ENCODE measurements at places on chromosomes 3 and 15.
A peak's percentile ranks its signal among the peaks of the same experiment; 100 is the strongest.

DNA sequence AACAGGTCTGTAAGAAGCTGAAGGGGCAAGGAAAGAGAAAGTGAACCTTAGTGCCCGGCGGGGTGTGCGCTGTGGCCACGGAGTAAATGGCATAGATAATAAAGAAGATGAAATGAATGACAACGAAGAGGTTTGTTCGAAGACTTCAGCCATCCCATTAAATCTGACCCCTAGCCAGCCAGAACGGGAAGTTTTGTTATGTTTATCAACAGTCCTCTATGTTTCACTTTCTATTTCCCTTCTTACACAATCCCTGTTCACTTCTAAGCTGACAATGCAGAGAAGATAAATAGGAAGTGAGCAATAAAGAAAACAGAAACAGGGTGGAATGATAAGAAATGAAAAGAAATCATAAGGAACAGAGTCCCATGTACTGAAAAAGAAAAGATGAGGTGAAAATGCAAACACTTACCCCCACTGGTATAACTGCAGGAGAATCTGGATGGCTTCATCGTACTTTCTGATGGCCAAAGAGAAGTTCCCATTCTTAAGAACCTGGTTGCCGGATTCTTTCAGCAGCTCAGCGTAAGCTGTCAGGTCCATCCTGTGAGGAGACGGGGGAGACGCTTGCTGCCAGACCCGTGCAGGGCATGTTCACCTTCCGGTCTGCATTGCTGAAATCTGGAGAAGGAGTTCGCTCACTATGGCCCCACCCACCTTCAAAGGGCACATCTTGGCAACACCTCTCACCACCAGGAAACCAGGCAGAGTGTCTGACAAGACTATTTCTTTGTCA is 36.8 kb downstream of the TRANK1 start:
- no peak for DNase-seq

GRCh38 chr3:127274200-127274760 is 13.6 kb downstream of the PRR20G start:
- DNase-seq: no peak

DNA sequence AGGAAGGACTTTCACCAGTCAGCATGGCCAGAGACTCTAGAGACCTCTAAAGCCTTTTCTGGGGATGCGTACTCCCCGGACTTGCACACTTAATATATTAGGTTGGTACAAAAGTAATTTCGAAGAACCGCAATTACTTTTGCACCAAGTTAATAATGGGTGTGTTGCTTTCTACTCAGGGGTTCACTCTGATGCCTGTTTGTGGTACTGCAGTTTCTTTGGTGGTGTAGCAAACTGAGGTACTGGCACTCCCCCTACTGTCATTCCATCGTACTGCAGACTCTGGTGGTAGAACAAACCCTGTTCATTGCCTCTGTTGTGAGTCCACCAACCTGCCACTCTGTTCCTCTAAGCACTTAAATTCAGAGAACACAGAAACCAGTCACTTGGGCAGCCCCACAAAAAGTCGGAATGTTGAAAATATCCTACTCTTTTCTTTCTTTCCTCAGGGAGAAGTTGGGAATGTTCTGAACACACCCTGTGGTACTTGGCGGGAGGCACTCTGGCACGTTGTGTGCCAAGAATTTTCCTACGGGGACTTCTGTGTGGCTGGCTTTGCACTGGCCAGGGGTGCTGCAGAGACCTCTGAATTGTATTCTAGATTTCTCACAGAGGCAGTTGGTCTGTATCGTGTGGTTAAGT is 46.3 kb downstream of the GABRG3 start:
- peak; percentile 9 for DNase-seq

- DNase-seq: no peak
These were observed 30.7 kb upstream of the CPEB1 start for GRCh38 chr15:82677720-82678323.

DNA sequence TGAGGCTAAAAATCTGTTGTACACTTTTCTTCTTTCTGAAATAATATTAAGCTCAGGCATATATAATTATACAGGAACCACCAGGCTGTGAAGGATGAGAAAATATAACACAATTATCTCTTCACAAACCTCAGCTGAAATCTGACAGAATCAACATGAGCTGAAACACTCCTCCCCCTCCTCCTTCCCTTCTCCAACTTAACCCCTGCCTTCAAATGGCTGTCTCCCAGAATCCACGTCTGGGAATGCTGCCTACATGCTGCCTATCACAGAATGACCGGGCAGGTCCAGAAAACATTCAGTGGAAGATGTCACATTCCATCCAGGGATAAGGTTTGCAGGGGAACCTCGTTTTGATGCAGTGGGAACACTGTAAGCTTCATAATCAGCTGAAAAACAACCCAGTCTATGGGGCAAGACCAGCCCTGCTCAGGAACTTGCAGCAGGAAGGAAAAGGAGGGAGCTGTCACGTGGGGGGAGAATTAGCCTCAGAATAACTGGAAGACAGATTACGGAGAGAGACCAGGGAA is 44.0 kb upstream of the SEMA6D start:
- no peak for DNase-seq

- no peak for DNase-seq
These were observed 18.5 kb upstream of the FBLN2 start for GRCh38 chr3:13530241-13531009.

- no peak for DNase-seq
These were observed 10.2 kb downstream of the MRPS22 start for GRCh38 chr3:139353920-139354556.

GRCh38 chr3:100063929-100064461 is 50.3 kb downstream of the FILIP1L start:
- DNase-seq: no peak

GRCh38 chr15:41655716-41656115 is 4.5 kb upstream of the MGA start:
- DNase-seq: no peak

- no peak for DNase-seq
These were observed 20.0 kb upstream of the SLC28A2 start for GRCh38 chr15:45231864-45232562.

GRCh38 chr3:150761831-150762661 is 923 bp downstream of the SIAH2 start:
- DNase-seq: peak; percentile 29

DNA sequence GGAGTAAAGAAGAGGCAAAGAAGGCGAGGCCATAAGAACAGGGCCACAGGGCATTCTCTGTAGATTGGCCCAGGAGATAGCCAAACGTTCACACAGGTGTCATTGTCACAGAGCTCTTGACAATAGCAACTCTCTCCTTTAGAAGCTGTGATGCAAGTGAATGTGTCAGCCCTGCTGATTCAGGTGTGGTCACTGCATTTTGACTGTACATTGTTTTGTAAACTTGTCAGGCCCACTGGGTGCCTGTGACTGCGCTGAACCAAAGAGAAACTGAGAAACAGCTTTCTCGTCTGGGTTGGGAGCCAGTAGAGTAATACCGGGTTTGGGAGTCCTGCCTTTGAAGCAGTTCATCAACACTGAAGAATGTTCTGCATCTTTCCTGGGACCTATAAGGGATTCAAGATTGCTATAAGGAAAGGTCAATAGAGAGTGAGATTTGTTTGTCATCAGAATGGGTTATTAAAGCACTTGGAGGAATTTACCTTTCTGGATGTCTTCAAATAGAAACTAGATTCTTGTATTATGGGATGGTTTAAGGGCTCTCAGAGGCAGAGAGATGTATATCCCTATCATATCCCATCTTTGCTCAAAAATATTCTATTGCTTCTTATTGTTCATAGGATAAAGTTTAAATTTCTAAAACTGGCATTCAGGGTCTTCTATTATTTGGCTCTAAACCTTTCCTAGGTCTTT is 45.4 kb downstream of the TMEM45A start:
- no peak for DNase-seq

- DNase-seq: no peak
These were observed 6.4 kb downstream of the GRM7 start for GRCh38 chr3:6867269-6867668.

- DNase-seq: no peak
These were observed 303.1 kb downstream of the RPLP1 start for GRCh38 chr15:69755551-69756310.

DNA sequence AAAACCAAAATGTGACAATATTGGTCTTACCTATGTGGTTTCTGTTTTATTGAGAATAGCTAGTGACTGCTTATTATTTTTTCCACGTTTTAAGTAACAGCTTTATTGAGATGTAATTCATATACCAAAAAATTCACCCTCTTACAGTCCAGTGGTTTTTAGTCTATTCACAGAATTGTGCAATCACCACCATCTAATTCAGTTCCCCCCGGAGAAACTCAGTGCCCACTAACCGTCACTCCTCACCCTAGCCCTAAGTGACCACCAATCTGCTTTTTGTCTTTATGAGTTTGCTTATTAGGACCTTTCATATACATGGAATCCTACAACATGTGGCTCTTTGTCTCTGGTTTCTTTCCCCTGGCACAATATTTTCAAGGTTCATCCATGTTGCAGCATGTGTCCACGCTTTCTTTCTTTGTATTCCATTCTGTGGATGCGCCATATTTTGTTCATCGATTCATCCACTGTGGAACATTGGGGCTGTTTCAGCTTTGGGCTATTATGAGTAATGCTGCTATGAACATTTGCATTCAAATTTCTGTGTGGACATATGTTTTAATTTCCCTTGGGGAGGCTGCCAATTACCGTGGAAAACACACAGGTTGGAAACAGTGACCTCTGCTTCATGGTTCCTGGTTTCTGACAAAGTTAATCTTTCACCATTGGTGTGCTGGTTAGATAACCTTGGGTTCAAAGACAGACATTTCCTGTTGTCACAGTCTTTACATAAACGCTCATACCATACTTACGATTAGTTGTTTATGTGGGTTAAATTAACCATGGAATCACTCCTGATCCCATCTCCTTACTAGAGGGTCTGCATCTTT is 3.2 kb upstream of the BCL2L10 start:
- no peak for DNase-seq

GRCh38 chr3:113531826-113532697 is at the start of gene SIDT1:
Gene SIDT1, plus strand, starts transcription at chr3:113532555. Its CDS starts 467 bp downstream, at chr3:113533022.
- DNase-seq: peak; percentile 19

DNA sequence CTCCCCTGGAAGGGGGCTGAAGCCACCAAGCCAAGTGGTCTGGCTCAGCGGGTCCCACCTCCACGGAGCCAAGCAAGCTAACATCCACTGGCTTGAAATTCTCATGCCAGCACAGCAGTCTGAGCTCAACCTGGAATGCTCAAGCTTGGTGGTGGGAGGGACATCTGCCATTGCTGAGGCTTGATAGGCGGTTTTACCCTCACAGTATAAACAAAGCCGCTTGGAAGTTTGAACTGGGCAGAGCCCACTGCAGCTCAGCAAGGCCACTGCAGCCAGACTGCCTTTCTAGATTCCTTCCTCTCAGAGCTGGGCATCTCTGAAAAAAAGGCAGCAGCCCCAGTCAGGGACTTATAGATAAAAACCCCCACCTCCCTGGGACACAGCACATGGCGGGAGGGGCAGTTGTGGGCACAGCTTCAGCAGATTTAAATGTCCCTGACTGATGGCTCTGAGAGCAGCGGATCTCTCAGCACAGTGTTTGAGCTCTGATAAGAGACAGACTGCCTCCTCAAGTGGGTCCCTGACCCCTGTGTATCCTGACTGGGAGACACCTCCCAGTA is 23.2 kb upstream of the IGSF10 start:
- DNase-seq: no peak

- no peak for DNase-seq
These were observed 272.7 kb downstream of the RPLP1 start for GRCh38 chr15:69725275-69725674.

- DNase-seq: no peak
These were observed 92.8 kb upstream of the GALNT15 start for GRCh38 chr3:16081661-16082060.

DNA sequence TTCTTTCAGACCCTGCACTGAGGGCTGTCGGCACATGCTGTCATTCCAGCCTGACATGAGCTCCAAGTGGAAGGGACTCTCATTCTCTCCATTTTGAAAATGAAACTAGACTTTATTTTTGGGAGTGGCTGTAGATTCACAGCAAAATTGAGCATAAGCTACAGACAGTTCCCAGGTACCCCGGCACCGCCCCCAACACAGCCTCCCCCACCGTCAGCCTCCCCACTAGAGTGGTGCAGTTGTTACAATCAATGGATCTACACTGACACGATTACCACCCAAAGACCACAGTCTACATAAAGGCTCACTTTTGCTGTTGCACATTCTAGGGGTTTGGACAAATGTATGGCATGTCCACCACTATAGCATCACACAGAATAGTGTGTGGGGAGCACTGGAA is 29.5 kb upstream of the FGD5 start:
- no peak for DNase-seq

GRCh38 chr15:66917904-66918448 is 147.4 kb upstream of the SMAD3 start:
- DNase-seq: no peak

DNA sequence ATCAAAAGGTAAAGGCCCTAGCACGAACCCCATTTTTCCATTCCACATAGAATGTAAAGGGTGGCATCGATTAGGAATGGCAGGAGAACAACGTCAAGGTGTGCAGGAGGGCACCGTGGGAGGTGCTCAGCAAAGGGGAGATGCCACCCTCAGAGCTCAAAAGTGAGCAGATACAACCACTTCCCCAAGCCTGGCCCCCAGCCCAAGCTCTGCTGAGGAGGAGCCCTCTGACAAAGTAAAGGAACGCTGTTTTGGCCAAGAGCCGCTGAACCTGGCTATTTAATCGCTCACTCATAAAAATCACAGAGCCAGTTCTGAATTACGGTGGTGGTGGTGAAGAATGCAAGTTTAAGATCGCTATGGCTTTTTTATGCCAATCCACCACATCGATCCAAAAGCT is 12.4 kb downstream of the GNB5 start:
- no peak for DNase-seq

GRCh38 chr3:17478673-17479072 is 263.8 kb downstream of the TBC1D5 start:
- no peak for DNase-seq

GRCh38 chr3:170497207-170498095 is 78.8 kb downstream of the CLDN11 start:
- no peak for DNase-seq

GRCh38 chr3:184231671-184232070 is 2.3 kb downstream of the VWA5B2 start:
- DNase-seq: no peak

DNA sequence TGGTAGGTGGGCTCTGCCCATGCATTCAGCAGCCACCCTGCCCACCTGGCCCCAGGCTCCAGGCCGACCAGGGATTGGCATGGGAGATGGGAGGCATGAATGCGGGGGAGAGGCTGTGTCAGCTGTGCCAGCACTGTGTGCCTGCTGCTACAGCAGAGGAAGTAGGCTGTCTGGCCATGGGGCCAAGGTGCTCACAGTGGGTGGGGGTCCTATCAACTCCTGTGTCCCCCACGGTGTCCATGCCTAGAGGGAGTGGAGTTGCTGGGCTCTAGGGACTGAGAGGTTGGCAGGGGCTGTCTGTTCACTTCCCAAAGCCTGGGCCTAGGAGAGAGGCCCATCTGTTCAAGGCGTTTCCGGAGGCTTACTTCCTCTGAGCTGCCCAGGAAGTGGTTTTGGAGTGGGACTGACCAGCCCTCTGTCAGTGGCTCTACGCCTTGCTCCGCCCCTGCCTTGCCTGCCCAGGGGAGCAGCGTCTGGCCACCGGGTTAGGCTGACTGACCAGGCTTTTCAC is 5.8 kb downstream of the PRKCD start:
- DNase-seq: peak; percentile 18
